ENCODE measurements at places on chromosomes 5 and 9. TPM values are rescaled to one million over a fixed set of nuclear protein-coding genes. Genes with fewer than 3 reads are reported as not detected.

DNA sequence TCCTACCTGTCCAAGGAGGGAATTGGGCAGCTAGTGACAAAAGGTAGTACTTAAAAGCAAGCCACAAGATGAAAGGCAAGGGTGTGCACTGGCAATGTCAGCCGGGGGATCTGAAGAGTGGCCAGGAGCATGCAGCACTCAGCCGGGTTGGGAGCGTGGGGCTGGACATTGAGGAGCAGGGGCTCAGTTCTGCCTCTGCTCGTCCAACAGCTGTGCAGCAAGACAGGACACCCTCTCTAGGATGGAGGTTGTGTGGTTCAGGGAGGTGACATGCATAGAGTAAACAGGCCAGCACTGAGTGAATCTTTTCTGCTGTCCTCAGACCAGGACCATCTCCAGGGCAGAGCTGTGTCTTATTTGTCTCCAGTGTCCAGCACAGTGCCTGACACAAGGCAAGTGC is 235.3 kb downstream of the CRB2 start:
- DNase-seq: no peak

GRCh38 chr9:135083831-135084230 is 3.6 kb upstream of the OLFM1 start:
- no peak for DNase-seq

Gene BSPRY
- not detected for total RNA-seq

GRCh38 chr5:72412283-72413055 is 92.3 kb downstream of the PTCD2 start:
- DNase-seq: peak; percentile 21

Gene PCDHAC1
- total RNA-seq: not detected

Gene CERT1
- 8.3 TPM for total RNA-seq

DNA sequence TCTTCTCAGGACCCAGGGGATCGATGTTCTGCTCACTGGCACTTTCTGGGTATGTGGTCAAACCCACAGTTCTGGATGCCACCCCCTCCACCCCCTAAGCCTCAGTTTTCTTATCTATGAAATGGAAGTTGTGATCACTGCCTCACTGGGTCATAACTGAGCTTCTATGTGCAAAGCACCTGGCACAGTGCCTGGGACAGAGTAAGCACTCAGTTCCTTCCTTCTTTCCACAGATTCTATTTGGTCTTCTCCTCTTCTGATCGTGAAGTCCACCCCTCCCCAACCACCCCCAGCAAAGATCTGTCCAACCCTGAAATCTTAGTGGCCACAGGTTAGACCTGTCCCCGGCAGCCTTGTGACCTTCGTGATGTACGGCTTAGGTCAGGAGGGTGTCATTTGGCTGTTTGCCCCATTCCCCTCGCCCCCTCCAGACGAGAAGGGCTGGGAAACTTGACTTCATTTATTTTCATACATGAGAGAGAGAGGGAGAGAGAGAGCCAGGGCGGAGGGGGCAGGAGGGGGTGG is 181.4 kb downstream of the FGF18 start:
- no peak for DNase-seq

DNA sequence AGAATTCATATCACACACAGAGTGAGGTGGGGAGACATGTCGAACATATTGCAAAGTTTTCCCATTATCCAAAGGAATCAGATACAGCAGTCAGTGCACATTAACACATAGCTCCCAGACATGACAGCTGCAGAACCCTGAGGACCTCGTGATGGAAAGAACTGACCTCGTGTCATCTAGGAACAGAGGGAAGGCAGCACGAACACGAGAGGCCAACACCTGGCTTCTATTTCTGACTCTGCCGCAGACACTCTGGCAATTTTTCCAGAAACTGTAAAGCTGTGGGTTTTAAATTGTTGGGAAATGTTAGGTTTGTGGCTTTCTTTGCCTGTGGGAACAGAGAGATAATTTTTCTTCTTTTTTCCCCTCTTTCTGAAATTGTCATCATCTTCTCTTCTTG is 315.0 kb upstream of the PIK3R1 start:
- DNase-seq: no peak

Gene SLC6A7
- total RNA-seq: 0.03 TPM

All from HT1080 (cell line).